ENCODE measurements at places on chromosomes 1 and 21.

GRCh38 chr1:19081218-19081893 lies 124.9 kb upstream of the IFFO2 start:
- no peak for DNase-seq

GRCh38 chr21:41345934-41346685 lies 15.7 kb upstream of the MX2 start:
- DNase-seq = no peak

- no peak for DNase-seq
Measured at GRCh38 chr1:199948587-199949280, 78.8 kb upstream of the NR5A2 start.

DNA sequence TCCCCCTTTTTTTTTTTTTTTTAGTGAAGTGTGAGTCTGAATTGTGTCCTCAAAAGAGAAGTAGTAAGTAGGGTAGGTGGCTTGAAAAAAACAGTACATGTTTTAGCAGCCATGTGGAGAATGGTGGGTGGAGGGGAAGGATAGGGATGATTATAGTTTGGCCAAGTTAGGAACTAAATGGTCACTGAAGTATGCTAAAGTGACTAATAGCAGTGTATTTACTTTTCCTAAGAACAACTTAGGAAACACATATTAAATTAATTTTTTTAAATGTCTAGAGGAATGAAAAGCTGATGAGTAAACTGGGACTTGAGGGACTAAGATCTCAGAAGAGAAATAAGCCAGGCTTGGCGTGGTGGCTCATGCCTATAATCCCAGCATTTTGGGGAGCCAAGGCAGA lies 55.5 kb downstream of the PLA2G4A start:
- DNase-seq = no peak

DNA sequence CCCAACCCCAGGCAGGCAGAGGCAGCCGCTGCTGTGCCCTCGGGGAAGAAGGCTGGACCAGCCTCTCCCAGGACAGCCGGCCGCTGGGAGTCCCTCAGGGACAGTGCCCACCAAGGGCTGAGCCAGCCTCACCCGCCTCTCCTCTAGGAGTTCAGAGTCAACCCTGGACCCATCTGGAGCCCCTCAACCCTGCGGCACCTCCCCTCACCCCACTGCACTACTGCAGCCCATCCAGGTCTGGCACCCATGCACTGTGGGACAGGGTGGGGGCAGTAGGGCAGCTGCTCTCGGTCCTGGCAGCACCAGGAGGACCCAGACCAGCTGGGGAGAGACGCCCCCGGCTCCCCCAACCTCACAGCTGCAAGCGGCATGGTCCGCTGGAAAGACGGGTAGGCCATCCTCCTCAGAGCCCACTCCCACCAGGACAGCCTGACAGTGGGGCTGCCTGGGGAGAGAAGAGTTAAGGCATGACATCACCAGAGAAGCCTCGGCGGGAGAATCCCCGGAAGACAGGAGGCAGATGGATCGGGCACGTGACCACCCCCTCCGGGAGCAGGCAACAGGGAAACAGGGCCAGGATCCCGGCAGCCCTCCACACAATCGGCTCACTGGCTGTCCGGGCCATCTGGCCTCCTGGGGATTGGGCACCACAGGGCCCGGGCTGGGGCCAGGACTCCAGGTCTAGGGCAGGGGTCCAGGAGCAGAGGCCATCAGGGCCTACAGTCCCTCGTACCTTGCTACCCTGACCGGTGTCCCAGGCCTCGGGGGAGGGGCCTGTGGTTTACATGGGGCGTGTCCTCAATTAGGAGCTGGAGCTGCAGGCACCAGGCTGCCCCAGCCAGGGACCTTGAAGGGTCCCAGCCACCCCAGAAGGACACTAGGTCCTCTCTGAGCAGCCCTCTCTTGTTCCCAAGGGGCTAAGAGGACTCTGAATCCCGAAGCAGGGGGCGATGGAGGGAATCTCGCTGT lies 3.1 kb downstream of the ACAP3 start:
- DNase-seq = peak; percentile 70

GRCh38 chr1:239558991-239559390 lies 172.6 kb downstream of the CHRM3 start:
- no peak for DNase-seq

- no peak for DNase-seq
Measured at GRCh38 chr1:91345395-91346005, 59.1 kb downstream of the HFM1 start.

GRCh38 chr21:33069994-33070743 lies at the start of gene OLIG1:
Gene OLIG1 (plus strand): TSS chr21:33070141. CDS start chr21:33070247, 106 bp downstream.
- peak; percentile 29 for DNase-seq

DNA sequence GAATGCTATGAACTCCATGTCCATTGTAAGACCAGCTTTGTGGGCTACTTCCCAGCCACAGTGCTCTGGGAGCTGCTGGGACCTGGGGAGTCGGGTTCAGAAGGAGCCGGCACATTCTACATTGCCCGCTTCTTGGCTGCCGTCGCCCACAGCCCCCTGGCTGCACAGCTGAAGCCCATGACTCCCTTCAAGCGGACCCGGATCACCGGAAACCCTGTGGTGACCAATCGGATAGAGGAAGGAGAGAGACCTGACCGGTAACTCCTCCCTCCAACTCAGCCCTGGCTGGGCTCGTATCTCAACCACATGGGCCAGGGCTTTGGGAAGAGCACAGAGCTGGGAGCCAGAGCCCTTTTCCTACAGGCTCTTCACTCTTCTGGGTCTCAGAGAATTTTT lies 15.4 kb downstream of the MOV10 start:
- DNase-seq = no peak
